EL (cell line): ENCODE measurements at places on chromosomes 5 and 9.

- DNase-seq: peak; percentile 59
Observed at GRCh38 chr9:71769175-71770161, 1.2 kb upstream of the CEMIP2 start.

- no peak for DNase-seq
Observed at GRCh38 chr5:849651-850301, 1.0 kb downstream of the ZDHHC11 start.

- DNase-seq: no peak
Observed at GRCh38 chr5:125814119-125814518, 609.1 kb upstream of the GRAMD2B start.

GRCh38 chr9:116465576-116466270 lies 221.4 kb upstream of the TRIM32 start:
- DNase-seq: no peak

- no peak for DNase-seq
Observed at GRCh38 chr5:72032788-72033187, 74.5 kb upstream of the MAP1B start.

- no peak for DNase-seq
Observed at GRCh38 chr5:52598968-52599367, 188.7 kb upstream of the ITGA1 start.

DNA sequence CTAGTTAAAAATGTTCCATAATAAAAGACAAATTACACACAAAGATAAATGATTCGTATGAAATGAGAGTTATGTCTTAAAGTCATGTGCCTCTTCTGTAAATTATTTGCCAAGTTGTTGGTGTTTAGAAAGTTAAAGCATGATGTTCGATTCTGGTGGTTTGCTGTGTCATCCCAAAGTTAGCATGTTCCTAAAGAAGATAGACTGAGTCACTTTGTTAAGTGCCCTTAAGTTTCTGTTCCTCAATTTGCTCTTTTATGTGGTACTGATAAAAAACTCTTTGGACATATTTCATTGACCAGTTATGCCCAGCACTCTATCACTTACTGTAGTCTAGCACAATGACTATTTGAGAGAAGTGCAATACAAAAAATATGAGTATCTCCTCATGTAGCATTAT lies 366.9 kb upstream of the ZNF608 start:
- no peak for DNase-seq

- no peak for DNase-seq
Observed at GRCh38 chr9:117184173-117184572, 230.7 kb downstream of the ASTN2 start.

GRCh38 chr5:161547406-161547737 lies 847 bp upstream of the GABRB2 start:
- no peak for DNase-seq
